ENCODE measurements at places on chromosomes 7 and 10. TPM values are rescaled to one million over a fixed set of nuclear protein-coding genes. Genes with fewer than 3 reads are reported as not detected.
A peak's percentile ranks its signal among the peaks of the same experiment; 100 is the strongest.

AMPH gene
- total RNA-seq = 4.9 TPM

RPEL1 gene
- 0.09 TPM for total RNA-seq

ZNF786 gene
- 7.0 TPM for total RNA-seq

AUTS2 gene
- 50.1 TPM for total RNA-seq

OR6V1 gene
- not detected for total RNA-seq

GPR26 gene
- not detected for total RNA-seq

MRC1 gene
- 31.0 TPM for total RNA-seq

MOGAT3 gene
- 0.14 TPM for total RNA-seq

PSPH gene
- total RNA-seq = 33.4 TPM

SPDYE5 gene
- 0.09 TPM for total RNA-seq

TMEM270 gene
- total RNA-seq = not detected

LRRD1 gene
- not detected for total RNA-seq

KAZALD1 gene
- total RNA-seq = 3.8 TPM

GRCh38 chr10:88409236-88409635 is 173.9 kb downstream of the RNLS start:
- DNase-seq = no peak

GRCh38 chr10:103193820-103194529 is 903 bp upstream of the NT5C2 start:
- no peak for DNase-seq

DNA sequence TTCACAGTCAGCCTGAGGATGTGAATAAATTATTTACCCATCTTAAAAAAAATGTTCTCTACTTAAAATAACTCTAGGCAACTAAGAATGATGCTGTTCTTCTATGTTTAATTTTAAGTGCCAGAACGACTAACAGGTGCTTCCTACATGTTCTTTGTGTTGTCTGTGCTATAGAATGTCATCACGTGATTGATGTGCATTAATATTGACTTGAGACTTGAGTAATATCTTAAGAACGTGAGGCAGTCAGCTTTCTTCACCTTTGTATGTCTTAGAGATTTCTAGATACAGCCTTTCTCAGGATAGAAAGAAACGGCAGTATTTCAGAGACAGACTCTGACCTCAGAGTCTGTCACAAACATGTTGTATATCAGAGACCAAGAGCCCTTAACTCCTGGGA is 274.6 kb downstream of the KCND2 start:
- DNase-seq = no peak

DNA sequence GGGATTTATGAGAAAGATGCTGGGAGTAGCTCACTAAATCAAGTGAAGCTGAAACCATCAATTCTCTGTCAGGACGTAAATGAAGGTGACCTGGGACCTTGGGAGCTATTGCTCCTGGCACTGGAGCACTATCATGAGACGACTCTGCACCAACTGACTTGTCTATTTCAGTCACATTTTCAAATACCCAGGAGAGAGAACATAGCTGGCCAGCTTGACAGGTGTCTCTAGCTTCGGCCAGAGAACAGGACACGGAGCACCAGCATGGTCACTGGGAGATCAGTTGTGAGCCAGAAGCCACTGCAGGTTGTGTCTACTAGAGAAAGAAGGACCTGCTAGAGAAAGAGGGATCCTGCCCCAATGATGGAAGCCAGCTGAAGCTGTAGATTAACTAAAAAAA is 17.4 kb upstream of the ATOH7 start:
- no peak for DNase-seq

- no peak for DNase-seq
Measured at GRCh38 chr7:149489391-149490024, 8.1 kb downstream of the ZNF746 start.

DNA sequence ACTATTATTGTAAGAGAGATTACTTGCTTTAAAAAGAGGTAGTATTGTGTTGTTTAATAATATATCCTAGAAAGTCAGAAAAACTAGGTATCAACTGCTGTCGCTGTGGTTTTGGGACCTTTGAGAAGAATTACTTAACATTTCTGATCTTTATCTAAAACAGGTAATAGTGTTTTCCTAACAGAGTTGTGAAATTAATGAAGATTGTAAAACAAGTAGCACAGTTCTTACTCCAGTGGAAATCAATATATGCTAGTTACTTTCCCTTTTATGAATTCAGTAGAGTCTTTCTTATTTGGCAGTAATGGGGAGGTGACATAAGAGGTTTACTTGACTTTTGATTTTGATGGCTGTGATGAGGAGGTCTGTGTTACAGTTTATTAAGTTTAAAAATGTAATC is 58.1 kb downstream of the KIF20B start:
- DNase-seq = no peak

DNA sequence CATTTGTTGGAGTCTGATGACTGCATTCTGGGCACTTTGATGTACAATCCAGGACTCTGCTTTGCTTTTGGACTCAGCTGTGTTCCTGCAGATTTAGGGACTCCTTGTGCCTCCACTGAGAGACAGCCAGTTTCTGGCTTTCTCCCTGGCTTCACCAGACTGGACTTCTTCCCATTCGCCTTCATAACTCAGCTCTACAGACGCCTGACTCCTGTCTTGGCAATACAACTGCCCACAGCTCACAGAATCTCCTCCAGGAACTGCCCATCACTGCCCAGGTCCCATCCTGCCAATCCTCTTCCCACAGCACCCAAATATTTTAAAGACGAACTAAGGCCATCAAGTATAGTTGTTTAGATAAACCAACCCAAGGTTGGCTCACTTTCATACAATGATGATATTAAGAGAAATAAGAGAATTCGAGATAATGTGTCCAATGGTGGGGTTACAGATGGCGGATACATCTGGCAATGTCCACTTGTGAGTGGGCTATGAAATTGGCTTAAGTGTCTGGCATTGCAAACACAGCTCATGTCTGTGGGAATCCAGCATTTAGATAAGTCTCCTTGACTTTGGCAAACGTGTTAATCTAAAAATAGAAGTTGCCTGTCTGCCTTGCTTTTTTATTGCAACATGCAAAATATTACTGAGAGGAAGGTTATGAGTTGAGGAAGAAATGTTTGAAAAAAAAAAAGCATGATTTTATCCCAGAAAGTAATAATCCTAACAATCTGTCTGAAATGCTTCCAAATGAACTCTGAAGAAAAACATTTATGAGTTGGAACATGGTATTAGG is 95.1 kb downstream of the ITGA8 start:
- DNase-seq = no peak

DNA sequence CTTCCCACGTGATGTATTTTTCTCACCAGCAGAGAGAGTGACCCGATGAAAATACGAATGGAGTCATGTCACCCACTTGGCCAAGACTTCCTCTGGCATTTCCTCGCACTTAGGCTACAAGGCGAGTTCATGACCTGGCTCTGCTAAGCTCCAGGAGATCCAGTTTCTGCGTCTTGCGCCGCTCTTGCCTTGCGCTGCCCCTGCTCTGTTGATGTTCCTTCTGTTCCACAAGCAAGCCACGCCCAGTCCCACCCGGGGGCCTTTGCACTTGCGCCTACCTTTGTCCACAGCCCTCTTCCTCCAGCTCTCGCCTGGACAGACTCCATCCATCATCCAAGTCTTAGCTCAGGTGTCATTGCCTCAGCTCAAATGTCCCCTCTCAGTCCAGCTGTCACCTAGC is 116.3 kb upstream of the SHH start:
- peak; percentile 48 for DNase-seq

GRCh38 chr10:110209454-110209925 is 2.1 kb downstream of the MXI1 start:
- peak; percentile 55 for DNase-seq

DNA sequence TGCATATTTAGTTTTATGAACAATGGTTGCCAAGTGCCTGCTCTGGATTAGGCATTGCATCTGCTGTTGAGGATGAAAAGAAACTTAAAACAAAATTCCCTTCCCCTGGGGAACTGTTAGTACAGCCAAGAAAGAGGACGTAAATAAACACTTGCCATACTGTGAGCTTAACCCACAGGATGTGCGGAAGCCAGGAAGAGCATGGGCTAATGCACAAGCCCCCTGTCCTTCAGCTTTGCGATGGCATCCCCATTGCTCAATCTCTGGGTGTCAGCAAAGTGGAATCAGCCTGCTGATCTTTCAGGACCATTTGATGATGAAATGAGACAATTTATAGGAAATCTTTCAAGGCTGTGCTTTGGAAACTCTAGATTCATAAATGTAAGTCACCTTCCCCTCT is 399.9 kb upstream of the IGFBP3 start:
- DNase-seq = no peak

DNA sequence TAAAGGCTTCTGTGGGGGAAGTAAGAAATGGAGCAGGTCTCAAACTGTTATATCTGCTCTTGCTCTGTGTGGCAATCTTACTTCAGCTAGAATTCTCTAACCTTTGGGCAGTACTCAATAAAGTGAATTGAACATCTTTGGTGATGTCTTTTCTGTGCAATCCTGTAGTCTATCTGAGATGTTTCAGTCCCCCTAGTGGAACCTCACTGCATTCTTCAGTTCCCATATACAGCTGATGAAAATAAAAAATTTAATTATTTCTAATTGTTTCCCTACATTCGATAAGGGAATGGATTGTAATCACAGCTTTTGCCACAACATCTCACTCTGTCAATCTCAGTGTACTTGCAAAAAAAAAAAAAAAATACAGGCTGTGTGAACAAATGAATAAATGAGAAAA is 522.6 kb downstream of the DNAJB9 start:
- DNase-seq = no peak

- no peak for DNase-seq
Measured at GRCh38 chr7:3943779-3944520, 642.9 kb downstream of the SDK1 start.

- DNase-seq = no peak
Measured at GRCh38 chr7:31788445-31788844, 101.4 kb downstream of the PPP1R17 start.

GRCh38 chr7:102849538-102849937 is 63.3 kb upstream of the LRRC17 start:
- DNase-seq = no peak

- DNase-seq = no peak
Measured at GRCh38 chr10:129879655-129880054, 84.4 kb downstream of the EBF3 start.

GRCh38 chr10:53314876-53315275 is 542.3 kb upstream of the MBL2 start:
- no peak for DNase-seq
